ENCODE measurements at places on chromosomes 7 and 10.

DNA sequence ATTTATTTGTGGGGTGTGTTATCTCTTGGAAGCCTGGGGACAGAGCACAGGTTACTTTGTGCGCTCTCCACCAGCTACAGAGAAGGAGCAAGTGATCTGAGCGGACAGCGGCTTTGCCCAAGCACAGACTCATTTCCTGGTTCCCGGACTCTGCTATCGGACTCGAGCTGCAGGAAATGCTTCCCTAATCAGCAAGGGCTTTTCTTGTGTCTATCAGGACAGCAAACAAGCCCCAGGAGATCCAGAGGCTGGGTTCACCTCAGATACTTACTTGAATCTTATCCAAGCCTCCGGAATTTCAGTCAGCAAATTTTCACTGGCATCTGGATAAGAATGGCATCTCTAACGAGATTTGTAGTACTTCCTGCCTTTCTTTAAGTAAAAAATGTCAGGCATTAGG lies 27.8 kb downstream of the MRC1 start:
- DNase-seq, result no peak

DNA sequence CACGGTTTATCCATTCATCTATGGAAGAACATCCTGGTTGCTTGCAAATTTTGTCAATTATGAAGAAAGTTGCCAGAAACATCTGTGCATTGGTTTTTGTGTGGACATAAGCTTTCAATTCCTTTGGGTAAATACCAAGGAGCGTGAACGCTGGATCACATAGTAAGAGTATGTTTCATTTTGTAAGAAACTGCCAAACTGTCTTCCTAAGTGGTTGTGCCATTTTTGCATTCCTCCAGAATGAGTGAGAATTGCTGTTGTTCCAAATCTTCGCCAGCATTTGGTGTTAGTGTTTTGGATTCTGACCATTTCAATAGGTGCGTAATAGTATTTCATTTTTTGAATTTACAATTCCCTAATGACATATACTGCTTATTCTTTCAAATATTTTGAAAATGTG lies 155.3 kb upstream of the FRMD4A start:
- DNase-seq, result no peak

GRCh38 chr7:148474481-148475025 lies 116.0 kb upstream of the C7orf33 start:
- DNase-seq, result no peak

GRCh38 chr10:96548589-96548988 lies 34.9 kb upstream of the TLL2 start:
- DNase-seq, result no peak

DNA sequence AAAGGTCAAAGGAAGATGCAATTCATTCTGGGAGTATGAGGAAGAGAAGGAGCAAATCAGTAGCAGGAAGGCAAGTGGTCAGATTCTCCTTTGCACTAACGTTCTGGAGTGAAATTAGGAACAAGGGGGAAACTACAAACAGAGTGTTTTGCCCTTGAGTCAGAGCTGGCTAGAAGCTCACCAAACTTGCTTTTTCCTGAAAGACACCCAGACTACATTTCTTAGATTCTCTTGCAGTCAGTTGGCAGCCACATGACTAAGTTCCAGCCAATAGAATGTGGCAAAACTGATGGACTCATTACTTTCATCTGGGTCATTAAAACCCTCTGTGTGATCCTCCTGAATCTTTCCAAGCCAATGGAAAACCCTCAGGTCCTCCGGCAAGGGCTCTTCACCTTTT lies 18.6 kb upstream of the DLX5 start:
- DNase-seq, result no peak

GRCh38 chr10:9229702-9230244 lies 1175.3 kb downstream of the GATA3 start:
- no peak for DNase-seq

Data from stimulated activated CD8-positive, alpha-beta memory T cell treated with anti-CD3 and anti-CD28 coated beads, Interleukin-4, amount 100 ng/mL, for 4 hours (primary cell).